ENCODE measurements at places on chromosomes 5 and 9. TPM values are rescaled to one million over a fixed set of nuclear protein-coding genes. Genes with fewer than 3 reads are reported as not detected.

Gene IRGM
- total RNA-seq: not detected

Gene SOHLH1
- not detected for total RNA-seq

Gene GZMA
- not detected for total RNA-seq

Gene TUBB4B
- 224 TPM for total RNA-seq

Gene GABRG2
- total RNA-seq: not detected

Gene DNAH5
- total RNA-seq: 1.7 TPM

Gene NOL8
- 14.6 TPM for total RNA-seq

Gene SPATA31D1
- total RNA-seq: not detected

Measured in epithelial cell of alveolus of lung (primary cell).